ENCODE measurements at places on chromosomes 2 and 18.

- no peak for DNase-seq
Observed at GRCh38 chr2:170679607-170680079, 35.5 kb upstream of the SP5 start.

GRCh38 chr18:7415081-7415894, 151.8 kb upstream of the PTPRM start:
- peak; percentile 71 for DNase-seq

- no peak for DNase-seq
Observed at GRCh38 chr2:44769349-44770011, 172.0 kb upstream of the SIX3 start.

GRCh38 chr2:96205888-96206287, 2.7 kb downstream of the STARD7 start:
- peak; percentile 69 for DNase-seq

GRCh38 chr2:71822463-71822862, 325.2 kb downstream of the CYP26B1 start:
- no peak for DNase-seq

- DNase-seq = peak; percentile 52
Observed at GRCh38 chr2:166573391-166573790, 79.3 kb upstream of the SCN7A start.

- DNase-seq = peak; percentile 53
Observed at GRCh38 chr18:61988100-61988499, 95.3 kb upstream of the RNF152 start.

DNA sequence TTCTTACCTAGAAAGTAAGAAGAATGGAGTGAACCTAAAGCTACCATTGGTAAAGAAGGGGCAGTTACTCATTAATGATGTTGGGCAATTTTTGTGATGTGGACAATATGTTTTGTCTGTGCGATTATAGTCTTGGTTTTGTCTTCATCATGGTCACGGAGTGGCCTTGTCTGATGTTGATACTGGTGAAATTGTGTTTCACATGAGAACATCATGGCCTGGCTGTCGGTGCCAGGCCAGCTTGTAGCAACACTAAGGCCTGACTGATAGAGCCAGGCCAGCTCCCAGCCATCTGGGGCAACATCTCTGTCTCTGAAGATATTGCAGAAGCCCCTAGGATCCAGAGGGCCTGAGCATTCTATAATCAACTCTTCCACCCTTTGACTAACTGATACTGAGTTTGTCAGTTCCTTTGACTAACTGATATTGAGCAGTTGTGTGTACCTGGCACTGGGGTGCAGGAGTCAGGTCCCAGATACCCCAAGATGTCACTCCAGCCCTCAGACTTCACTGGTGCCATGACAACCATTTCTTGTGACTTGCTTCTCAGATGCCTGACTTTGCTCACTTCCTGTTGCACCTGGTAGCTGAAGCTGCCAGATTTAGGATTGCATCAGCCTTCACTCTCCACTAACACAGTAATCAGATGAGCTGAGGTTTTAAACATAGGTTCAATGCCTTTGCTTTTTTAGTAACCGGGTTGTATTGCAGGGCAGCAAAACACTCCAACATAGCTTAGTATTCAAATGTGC, 62.5 kb downstream of the RPIA start:
- DNase-seq = peak; percentile 49

- DNase-seq = no peak
Observed at GRCh38 chr2:1659951-1660565, 84.3 kb downstream of the PXDN start.

DNA sequence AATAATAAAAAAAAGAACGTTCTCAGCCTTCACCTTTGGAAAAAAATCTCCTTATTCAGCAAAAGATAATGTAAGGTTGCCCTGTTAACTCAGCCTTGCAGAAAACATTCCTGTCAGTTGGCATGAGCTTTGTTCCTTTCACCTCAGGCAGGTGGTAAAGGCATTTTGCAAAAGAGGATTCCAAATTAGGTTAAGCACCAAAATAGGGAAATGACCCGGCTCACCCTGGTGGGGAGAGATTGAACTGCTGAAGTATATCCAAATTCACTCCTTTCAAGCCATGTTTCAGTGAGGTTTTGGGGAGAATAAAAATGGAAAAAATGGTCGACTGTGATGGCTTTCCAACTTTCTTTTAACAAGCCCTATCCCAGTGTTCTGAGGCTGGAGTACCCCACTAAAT, 1988.8 kb upstream of the PIK3C3 start:
- peak; percentile 3 for DNase-seq

DNA sequence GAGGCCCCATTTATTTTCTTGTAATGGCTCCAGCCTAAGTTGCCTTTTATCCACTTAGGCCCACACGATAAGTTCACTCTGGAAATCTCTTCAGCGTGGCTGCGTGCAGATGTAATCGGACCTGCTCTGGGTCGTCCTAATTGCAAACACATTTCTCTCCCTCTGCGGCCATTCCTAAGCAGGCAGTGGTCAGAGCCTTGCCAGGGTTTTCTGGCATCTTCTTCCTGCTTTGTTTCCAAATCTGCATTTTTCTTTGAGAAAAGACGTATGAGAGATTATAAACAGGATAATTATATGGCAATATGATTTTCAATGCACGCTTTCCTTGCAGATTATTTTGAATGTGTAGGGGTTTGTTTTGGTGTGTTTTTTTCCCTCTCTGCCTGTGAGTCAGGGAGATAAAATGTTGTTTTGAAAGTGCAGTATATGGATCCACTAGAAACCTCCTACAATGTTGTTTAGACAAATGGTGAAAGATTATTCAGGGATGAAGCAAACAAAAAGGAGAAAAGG, 239.4 kb upstream of the TANK start:
- DNase-seq = peak; percentile 95

GRCh38 chr2:112615051-112615450, 30.6 kb downstream of the CHCHD5 start:
- no peak for DNase-seq

GRCh38 chr2:37919631-37920032, 5.5 kb upstream of the RMDN2 start:
- no peak for DNase-seq

- DNase-seq = peak; percentile 67
Observed at GRCh38 chr2:176653479-176654443, 384.5 kb downstream of the MTX2 start.

- DNase-seq = no peak
Observed at GRCh38 chr2:12415536-12415935, 301.2 kb upstream of the TRIB2 start.

GRCh38 chr2:18077704-18078103, 199.2 kb downstream of the KCNS3 start:
- peak; percentile 91 for DNase-seq

DNA sequence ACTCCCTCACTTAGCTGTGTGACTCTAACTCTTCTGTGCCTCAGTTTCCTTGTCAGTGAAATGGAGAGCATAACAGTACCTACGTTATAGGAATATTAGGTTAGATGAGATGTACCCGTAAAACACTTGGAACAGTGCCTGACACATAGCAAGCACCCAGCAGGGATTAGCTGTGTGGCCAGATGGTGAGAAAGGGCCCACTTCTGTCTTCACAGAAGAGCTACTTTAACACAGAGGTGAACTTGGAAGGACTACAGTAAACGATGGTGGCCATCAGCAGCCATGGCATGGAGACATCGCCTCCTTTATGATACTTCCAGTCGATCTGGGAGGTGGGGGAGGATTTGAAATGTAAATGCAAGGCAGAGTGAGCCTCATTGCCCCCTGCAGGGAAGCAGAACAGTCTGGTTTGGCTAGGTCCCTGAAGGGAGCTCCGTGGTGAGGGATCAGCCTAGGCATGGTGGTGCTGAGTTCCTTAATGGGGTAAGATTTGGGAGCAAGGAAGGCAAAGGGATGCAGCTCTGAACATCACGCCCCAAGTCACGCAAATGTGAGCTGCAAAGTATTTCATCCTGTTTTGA, 101.7 kb upstream of the ALPP start:
- no peak for DNase-seq

GRCh38 chr18:46622999-46623398, 34.0 kb downstream of the LOXHD1 start:
- peak; percentile 23 for DNase-seq

DNA sequence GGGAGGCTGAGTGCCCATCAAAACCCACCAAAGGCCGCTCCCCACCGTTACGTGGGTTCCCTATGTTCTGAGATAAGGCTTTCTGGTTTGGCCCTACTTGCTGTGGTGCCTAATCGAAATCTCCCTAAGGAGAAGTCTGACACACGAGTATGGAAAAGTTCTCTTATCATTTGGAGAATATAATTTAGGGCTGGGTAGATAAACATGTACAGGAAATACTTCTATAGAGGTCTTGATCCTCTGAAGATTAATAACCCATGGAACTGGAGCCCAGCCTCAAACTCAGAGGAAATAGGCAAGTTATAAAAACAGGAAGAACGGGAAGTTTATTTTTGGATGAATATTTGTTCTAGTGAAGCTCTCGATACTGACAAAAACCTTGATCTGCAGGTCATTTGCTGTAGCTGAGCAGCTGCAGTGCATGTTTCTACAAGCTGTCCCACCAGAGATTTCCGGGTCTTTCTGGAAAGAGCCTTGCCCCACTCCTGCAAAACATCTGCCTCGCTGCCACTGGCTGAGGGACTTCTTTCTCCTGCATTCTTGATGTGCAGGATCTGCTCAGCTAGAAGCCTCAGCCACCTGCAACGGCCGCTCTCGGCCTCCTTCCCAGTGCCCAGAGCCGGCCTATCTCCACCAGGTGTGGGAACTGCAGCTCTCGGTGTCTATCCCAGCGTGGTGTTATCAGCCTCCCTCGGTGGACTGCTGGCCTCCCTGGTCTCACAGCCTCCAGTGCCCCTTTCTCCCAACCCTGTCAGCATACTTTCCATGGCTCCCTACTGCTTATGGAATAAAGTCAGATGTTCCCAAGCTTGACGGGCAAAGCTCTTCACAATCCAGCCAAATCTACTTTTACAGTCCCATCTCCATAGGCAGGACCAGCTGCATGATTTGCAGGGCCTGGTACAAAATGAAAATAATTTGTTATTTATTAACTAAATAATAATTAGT, 48.6 kb downstream of the SPRED2 start:
- no peak for DNase-seq

DNA sequence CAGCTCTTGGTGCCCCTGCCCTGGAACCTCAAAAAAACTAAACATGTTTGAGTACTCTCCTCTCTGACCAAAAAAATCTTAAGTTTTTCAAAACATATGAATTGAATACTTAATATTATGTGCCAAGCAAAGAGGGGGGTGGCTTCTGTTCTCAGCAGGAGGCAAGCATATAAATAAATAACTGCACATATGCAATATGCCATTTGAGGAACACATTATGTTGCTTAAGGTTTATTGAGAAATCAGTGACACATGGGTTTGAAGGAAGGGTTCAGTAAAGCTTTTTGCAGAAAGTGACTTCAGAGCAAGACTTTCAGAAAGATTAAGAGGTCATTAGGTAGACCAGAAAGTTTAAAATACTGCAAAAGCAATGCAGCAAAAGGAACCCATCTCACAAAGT, 429.2 kb downstream of the TDRD15 start:
- DNase-seq = peak; percentile 58

GRCh38 chr2:227411990-227412350, 24.2 kb upstream of the SCYGR1 start:
- peak; percentile 78 for DNase-seq

DNA sequence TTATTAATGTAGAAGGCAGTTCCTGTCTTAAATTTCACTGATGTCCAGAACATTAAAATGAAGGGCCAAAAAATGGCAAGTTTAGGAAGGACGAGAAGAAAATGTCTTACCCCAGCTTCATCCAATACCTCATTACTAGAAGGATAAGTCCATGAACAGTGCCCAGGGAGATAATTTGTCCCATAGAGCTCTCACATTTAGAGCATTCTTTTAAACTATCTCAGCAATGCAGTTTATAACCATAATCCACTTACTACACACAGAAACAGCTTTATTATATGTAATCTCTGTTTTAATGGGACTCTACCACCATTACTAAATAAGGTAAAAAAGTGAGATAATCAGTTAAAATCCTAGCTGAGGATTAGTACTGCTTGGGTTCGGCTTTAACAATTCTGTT, 142.5 kb downstream of the PARD3B start:
- DNase-seq = no peak

- DNase-seq = no peak
Observed at GRCh38 chr2:120791243-120791961, 55.7 kb downstream of the GLI2 start.

- DNase-seq = peak; percentile 23
Observed at GRCh38 chr2:139142252-139142880, 362.2 kb upstream of the NXPH2 start.

- DNase-seq = no peak
Observed at GRCh38 chr2:71788601-71789240, 335.4 kb downstream of the DYSF start.

DNA sequence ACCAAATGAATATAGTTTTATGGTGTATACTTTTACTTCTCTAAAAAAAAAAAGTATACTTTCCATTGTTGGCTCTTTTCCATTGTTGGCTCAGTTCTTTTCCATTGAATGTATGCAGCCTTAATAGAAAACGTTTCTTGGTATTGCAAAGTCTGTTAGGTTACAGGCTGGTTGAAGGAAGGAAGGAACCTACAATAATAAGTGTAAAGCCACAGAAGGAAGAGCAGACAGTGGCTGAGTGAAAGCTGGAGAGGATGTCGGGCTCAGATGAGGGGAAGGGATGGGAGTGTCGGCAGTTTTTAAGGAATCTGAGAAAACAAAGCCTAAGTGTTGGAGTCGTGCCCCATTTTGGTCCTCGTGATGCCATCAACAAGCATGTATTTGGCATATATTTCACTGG, 6.8 kb downstream of the COPS8 start:
- DNase-seq = no peak

- no peak for DNase-seq
Observed at GRCh38 chr2:38438133-38438882, 61.2 kb upstream of the ATL2 start.

GRCh38 chr18:23528580-23529472, 25.5 kb downstream of the RMC1 start:
- DNase-seq = peak; percentile 48

- DNase-seq = no peak
Observed at GRCh38 chr2:171864357-171864985, 29.6 kb downstream of the SLC25A12 start.

DNA sequence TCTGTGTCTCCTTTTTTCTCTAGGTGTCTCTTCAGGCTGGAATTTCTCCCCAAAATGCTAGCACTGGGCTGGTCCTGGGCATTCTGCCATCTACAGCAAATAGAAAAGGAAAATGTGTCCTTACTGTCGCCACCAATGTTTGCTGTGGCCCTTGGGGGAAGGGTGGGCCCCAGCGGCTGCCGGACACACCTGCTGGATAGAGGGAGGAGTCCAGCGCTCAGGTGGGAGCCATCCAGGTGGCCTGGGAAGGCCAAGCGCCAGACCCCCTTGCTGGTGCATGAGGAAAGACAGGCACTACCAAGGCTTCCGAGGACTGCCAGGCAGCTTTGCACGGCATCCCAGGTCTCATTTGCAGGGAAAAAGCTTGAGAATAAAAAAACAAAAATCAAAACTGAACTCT, 147.7 kb upstream of the GATA6 start:
- no peak for DNase-seq

All from iris pigment epithelial cell (primary cell).